ENCODE measurements at places on chromosomes 6 and 20.

DNA sequence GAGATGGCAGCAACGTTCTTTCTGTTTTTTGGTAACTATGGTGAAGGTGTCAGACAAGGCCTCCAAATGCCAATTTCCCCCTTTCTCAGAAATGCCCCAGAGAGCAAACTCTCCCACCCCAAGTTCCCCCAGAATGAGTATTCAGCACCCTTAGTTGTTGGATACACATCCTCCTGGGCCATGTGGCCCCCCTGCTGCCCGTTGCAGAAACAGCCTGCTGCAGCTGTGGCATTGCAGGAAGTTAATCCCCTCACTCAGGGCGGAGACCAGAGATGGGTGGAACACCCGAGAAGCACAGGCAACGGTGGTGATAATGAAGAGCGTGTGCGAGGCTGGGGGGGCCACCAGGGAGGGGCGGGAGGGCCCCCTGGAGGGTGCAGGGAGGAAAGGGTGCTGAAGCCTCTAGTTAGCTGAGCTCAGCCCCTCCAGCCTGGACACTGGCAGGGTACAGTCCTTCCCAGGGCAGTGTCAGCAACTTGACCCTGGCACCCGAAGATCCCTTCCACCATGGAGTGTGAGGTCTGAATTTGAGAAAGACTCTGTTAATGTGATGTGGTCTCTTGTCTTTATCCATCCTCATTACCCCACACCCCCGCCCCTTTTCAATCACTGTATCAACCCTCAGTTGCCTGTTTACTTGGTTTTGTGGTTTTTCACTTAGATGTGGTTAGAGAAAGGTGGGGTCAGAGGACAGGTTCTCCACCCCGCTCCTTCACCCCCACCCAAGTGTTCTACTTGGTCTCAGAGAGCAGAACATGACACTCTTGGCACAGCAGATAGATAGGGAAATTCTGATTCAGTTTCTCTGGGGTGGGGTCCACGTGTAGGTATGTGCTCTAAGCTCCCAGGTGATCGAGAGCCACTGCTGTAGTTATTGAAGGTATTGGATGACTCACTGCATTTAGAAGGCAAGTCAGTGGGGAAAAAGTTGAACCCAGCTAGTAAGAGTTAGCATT, 208.8 kb upstream of the SUPT3H start:
- no peak for DNase-seq

- no peak for DNase-seq
These were observed 7.1 kb upstream of the MYLK2 start for GRCh38 chr20:31811796-31812728.

DNA sequence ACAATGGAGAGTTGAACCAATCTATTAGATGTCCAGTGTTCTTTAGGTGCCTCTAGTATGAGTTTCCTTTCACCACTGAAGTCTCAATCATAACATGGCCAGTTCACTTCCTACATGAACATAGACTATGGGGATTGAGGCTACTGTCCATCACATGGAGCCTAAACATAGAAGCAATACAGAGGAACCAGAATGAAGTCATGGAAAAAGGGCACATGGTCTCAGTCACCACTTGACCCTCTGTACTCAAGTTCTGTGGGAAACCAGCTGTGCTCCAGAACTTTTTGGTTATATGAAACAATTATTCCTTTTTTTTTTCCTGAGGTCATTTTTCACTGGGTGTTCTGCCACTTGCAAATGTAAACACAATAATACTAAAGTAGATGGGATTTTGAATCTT, 762.5 kb downstream of the CBLN4 start:
- DNase-seq = no peak

- DNase-seq = no peak
These were observed 23.6 kb upstream of the LMBRD1 start for GRCh38 chr6:69820438-69820837.

- no peak for DNase-seq
These were observed 314.7 kb downstream of the EPM2A start for GRCh38 chr6:145420599-145420998.

All from stimulated activated CD8-positive, alpha-beta memory T cell treated with anti-CD3 and anti-CD28 coated beads, Interleukin-2, amount 100 ng/mL, for 48 hours (primary cell).